ENCODE measurements at places on chromosomes 1 and 21.

GRCh38 chr1:245158913-245159312, 4.1 kb downstream of the KIF26B start:
- DNase-seq, result no peak

- peak; percentile 89 for DNase-seq
Observed at GRCh38 chr1:244461245-244462071, at the start of gene CATSPERE. Gene CATSPERE, plus strand, starts transcription at chr1:244461273. Its CDS starts 157 bp downstream, at chr1:244461430.

- no peak for DNase-seq
Observed at GRCh38 chr1:246893191-246893939, 38.4 kb downstream of the AHCTF1 start.

GRCh38 chr1:21822349-21822748, 10.3 kb downstream of the LDLRAD2 start:
- DNase-seq, result no peak

DNA sequence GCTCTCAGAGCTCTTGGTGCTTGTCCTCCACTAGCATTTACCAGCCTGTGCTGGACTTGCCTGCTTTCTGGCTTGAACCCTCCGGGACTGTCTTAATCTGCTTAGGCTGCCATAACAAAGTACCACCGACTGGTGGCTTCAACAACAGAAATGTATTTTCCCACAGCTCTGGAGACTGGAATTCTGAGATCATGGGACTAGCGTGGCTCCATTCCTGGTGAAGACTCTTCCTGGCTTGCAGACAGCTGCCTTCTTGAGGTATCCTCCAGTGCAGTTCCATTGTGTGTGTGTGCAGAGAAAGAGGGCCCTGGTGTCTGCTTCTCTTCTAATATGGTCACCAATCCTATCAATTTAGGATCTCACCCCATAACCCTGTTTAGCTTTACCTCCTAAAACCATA, 22.0 kb upstream of the RCAN1 start:
- no peak for DNase-seq

DNA sequence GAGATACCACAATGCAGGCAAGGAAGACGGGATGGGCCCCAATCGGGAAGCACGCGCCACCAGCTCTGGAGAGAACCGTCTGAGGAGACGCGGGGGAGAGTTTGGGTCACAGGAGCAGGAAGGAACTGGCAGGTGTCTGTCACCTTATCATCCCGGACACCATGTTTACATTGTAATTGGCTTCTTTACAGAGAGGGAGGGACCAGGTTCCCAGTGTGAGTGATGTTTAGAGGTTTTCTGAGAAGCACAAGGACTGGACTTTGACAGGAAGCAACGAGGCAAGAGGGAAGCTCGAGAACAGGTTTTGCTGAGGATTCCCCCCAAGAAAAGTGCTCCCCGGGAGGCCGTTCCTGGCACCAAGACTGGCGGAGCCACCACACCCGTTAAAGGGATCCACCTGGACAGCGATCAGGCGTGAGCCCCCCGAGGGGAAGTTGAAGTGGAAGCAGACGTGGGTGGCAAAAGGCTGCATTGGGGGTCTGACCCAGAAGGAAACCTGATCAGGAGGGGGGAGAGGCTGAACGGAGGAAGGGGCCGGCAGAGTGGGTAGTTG, 957 bp downstream of the EPS15 start:
- DNase-seq, result no peak

All from cardiac fibroblast (primary cell).